ENCODE measurements at places on chromosomes 1 and 21.

DNA sequence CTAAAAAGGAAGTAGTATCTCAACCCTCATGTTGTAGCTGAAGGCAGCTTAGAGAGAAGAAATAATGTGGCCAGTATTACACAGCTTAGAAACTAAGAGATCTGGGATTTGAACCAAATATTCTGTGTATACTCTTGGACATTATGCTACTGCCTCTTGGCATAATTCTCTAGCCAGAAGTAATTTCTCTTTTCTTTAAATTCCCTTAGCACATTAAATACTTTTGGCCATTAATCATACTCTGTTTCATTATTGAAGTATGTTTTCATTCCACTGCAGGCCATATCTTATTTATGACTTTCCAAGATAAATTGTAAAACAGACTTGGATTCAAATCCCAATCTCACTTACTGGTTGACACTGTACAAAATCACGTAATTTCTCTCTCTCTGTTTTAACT lies 181.3 kb upstream of the SPAG17 start:
- no peak for DNase-seq

GRCh38 chr1:228783418-228784040 lies 48.2 kb downstream of the RHOU start:
- DNase-seq = peak; percentile 8

GRCh38 chr1:194829492-194829891 lies 1643.1 kb upstream of the B3GALT2 start:
- no peak for DNase-seq

DNA sequence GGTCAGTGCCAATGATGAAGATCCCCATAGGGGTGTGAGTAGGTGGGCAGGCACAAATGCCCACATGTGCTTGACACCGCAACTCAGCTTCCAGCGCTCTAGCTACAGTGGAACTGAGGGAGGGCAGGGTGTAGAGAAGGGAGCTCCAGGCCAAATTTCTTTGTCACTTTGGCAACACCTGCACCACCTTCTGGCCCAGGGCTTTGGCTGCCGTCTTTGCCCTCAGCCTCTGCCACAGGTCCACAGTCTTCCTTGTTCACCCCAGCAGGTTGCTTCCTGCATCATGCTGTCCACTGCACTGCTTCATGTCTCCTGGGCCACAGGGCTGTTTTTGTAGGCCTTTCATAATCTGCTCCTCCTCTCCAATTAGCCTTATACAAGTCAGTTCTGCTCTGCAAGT lies 20.4 kb upstream of the FMOD start:
- no peak for DNase-seq

DNA sequence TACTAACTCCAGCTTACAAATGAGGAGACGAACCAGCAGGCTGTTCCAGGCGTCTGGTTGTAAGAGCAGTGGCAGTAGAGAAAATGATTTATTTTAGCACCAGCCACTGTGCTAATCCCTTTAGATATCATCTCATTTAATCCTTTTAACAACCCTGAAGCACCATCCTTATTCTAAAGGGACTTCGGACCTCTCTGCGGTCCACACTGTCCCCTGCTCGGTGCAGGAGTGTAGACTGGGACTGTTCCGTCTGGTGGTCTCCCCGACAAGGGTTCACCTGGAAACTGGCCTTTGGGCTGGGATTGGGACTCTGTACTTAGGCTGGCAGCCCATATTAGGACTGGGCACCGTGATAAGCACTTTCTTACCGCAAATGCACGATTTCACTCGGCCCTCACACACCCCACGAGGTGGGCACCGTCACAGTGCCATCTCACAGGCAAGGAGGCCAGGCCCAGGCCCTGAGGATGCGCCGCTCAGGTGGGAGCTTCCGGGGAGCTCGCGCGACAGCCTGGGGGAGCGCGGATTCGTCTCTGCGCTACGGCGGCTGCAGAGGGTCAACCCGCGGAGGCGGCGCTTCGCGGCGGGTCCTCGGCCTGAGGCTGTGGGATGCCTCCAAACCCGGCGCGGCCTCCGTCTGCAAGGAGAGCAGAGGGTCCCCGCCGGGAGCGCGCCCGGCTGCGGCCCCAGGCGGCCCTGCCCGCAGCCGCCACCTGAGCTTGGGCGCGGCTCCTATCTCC lies 45.2 kb downstream of the ATP1A1 start:
- DNase-seq = peak; percentile 90

GRCh38 chr1:107184888-107185287 lies 44.0 kb downstream of the NTNG1 start:
- no peak for DNase-seq

GRCh38 chr1:236063919-236064673 lies 794 bp downstream of the NID1 start:
- no peak for DNase-seq

DNA sequence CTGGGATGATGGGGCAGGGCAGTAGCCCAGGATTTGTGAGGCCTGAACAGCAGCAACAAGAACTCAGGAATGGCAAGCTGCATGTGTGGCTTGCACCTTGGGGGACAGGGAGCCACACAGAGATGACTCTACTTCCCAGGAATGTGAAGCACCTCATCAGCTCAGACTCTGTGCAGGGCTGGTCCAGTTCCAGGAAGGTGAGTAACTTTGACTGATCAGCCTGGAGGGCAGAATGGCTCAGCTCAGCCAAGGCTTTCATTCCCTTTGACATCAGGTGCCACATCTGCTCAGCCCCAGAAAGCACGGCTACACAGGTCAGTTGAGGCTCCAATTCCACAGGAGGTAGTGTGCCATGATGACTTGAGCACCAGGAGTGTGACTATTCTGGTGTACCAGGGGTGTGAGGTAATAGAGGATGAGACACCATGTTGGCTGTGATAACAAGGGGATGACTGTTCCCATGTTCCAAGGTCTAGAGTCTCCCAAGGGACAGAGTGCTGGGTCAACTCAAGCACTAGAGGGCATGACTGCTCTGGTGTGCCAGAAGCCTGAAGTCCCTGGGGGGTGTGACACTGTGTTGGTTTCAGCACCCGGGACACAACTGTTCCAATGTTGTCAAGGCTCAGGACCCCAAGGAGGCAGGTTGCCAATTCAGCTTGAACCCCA lies 625.8 kb upstream of the ADGRL2 start:
- DNase-seq = no peak

- DNase-seq = no peak
These were observed 5.8 kb upstream of the PLA2G2D start for GRCh38 chr1:20125100-20125499.

DNA sequence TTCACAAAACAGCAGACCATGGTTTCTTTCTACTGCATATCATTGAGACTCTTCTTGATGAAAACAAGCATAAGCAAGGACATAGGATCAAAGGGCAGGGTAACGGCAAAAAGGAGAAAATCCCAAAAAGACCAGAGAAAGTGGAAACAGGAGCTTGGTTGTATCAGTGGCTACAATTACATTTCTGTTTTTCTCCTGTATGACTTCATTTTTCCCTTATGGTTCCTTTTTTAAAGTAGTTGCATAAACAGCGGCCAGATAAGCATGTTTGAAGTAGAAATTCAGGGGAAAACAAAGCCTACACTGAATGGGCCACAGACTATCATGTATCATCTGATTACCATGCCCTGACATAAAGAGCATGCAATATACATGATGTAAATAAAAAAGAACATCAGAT lies 4.6 kb downstream of the EGLN1 start:
- DNase-seq = no peak

DNA sequence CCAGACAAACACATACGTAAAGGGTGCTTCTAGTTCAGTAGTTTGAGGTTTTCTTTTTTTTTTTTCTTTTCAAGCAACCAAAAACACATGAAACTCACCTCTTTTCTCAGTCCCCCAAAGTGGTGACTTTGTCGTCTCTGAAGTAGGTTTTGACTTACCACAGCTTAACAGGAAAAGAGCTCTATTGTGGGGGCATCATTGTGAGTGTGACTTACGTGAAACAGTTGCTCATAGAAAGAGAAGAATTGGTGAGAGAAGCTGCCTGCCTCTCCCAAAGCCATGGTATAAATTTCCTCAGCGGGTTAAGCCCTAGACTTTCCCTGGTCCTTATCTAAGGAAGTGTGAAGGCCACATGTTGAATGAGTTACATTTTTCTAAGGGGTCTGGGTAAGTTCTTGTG lies 11.9 kb downstream of the FASLG start:
- no peak for DNase-seq

- DNase-seq = no peak
These were observed at the start of gene TNFRSF18 for GRCh38 chr1:1206376-1206965. TNFRSF18 (minus strand) TSS chr1:1206592; CDS start chr1:1206571, 21 bp downstream.

- DNase-seq = no peak
These were observed 2153.9 kb downstream of the NCAM2 start for GRCh38 chr21:23152130-23152529.

DNA sequence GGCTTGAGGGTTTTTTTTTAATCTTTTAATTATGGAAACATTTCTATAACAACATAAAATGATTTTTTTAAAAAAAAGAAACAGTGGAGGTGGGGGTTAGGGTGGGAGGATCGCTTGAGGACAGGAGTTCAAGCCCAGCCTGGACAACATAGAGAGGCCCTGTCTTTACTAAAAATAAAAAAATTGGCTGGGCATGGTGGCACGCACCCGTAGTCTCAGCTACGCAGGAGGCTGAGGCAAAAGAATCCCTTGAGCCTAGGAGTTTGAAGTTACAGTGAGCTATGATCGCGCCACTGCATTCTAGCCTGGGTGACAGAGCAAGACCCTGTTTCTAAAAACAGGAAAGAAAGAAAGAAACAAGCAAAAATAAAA lies 32.2 kb upstream of the RNF11 start:
- no peak for DNase-seq

GRCh38 chr1:117967477-117967876 lies 37.9 kb downstream of the WDR3 start:
- DNase-seq = no peak

GRCh38 chr1:31412732-31413404 lies at the start of gene SERINC2:
SERINC2 (plus strand) TSS chr1:31413213; CDS start chr1:31413266, 53 bp downstream.
- no peak for DNase-seq

DNA sequence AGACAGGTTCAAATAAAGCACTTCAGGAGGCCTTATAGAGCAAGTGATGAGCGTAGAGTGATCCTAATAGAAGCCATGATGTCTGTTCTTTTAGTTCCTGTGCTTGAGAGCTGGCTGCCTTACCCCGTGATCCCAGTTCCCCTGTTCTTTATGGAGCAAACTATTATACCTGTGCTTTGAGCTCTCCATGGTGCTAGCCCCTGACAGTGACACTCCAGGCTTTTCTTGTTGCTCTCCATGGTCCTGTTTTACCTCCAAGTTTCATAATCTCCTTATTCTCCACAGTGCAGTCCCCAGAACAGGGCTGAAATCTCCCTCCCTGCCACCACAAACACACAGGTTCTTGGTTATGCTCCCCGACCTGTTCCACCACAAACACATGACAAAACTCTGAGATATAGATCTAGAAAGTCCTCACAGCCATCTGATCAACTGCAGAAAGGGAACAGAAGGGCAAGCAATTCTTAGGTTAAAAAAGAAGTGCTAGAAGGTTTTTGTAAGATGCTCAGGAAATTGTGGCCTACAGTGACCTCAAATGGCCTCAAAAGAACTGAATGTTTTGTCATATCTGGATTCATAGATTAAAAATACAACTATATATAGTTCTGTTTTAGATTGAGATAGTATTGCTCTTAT lies 6.0 kb downstream of the CADM3 start:
- peak; percentile 37 for DNase-seq

DNA sequence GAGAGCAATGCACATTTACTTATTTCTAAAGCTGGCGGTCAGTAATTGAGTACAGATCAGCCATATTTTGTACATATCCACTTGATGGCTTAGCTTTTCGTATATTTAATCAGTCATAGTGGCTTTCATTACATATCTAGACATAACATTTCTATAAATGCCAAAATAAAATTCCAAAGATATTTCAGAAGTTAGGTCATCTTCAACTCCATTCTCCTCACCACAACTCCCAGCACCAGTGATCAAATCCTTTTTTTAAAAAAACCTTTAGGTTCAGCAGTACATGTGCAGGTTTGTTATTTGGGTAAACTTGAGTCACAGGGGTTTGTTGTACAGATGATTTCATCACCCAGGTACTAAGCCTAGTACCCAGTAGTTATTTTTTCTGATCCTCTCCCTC lies 53.9 kb upstream of the GNG4 start:
- DNase-seq = no peak

DNA sequence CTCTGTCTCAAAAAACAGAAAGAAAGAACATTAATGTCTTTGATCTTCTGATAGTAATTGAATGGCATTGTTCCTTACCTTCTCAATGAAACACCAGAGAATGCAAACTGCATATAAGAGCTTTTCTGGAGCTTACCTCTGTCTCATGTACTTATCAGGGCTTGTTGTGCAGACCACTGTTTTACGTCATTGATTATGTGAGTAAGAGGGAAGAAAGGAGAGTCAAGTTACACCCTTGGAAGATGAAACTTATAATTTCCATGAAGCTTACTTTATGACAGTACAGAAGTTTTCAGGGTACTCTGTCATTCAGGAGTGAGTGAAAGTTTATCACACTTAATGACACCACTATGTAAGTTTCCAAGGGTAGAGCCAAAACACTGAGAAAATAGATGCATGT lies 49.0 kb upstream of the MAB21L3 start:
- no peak for DNase-seq

GRCh38 chr1:113818578-113818977 lies 6.3 kb upstream of the RSBN1 start:
- DNase-seq = peak; percentile 76

GRCh38 chr1:118947003-118947765 lies 41.0 kb downstream of the TBX15 start:
- DNase-seq = no peak

DNA sequence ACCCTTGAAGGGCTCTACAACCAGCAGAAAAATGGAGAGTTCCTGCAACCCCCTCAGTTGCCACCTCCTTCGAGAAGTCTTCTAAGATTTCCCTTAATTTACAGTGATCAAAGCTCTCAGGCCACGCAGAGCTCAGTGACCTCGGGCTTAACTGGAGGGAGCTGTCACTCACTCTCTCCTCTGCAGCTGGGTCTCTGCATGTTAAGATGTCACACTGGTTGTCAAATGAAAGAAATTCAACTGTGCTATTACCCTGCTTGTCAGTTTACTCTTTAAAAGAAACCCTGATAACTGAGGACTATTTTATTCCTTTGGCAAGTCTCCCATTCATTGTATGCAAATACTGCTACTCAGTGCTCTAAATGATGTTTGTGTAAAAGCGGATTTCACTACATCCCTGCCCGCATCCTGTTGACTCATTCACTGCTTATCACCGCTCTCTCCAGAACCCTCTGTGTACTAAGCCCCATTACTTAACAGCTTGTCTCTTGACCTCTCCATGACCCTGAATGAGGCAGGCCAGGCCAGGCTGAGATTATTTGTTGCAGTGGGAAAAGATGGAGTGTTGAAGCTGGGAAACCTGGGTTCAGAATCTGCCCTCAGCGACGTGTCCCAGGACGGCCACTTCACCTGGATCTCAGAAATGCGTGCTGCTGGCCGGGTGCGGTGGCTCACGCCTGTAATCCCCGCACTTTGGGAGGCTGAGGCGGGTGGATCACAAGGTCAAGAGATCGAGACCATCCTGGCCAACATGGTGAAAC lies 13.7 kb downstream of the DHRS3 start:
- peak; percentile 34 for DNase-seq

GRCh38 chr21:37281993-37282392 lies 14.9 kb upstream of the VPS26C start:
- DNase-seq = peak; percentile 20

All from SK-N-DZ (cell line).